Small intestine (tissue), 16 donors: ENCODE measurements at places on chromosomes 3 and 15. TPM values are rescaled to one million over a fixed set of nuclear protein-coding genes. Genes with fewer than 3 reads are reported as not detected.

SNRPA1 gene
- 82.7 TPM for polyA plus RNA-seq

SPESP1 gene
- 1.6 TPM for polyA plus RNA-seq

SV2B gene
- 0.25 TPM for polyA plus RNA-seq

FETUB gene
- polyA plus RNA-seq: not detected

LOXL1 gene
- polyA plus RNA-seq: 2.2 TPM

OSBPL10 gene
- 4.5 TPM for polyA plus RNA-seq

EPHA6 gene
- polyA plus RNA-seq: 0.78 TPM
